Hematopoietic multipotent progenitor cell treated with erythropoietin and hydrocortisone succinate and interleukin-3 and kit ligand, for 15 days (in vitro differentiated cells): ENCODE measurements at places on chromosomes 16 and 17.

GRCh38 chr17:352421-353212 is at the start of gene RPH3AL:
RPH3AL (minus strand) TSS chr17:352807; CDS start chr17:327543, 25,264 bp downstream.
- DNase-seq: no peak

GRCh38 chr17:673200-673681 is 41.4 kb downstream of the VPS53 start:
- DNase-seq: no peak

GRCh38 chr17:30933966-30934365 is 12.2 kb downstream of the ADAP2 start:
- DNase-seq: no peak

GRCh38 chr17:81930142-81931125 is 2.9 kb upstream of the MAFG start:
- no peak for DNase-seq

DNA sequence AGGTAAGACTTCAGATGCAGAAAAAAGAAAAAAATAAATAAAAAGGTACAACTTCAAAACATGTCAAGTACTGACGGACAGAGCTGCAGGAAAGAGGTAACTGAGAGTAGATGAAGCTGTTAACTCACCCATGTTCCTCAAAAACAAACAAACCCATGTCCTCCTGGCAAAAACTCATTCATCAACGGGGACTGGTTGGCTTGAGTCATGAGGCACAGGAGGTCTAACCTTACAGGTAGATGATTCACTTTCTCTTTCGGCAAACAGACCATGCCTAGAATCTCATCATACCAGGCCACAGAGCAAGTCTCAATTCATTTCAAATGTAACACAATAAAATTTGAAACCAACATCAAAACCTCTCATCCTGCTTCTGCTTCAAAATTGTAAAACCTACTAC is 12.3 kb upstream of the FASN start:
- DNase-seq: no peak

GRCh38 chr17:50055055-50055425 is 870 bp upstream of the ITGA3 start:
- DNase-seq: no peak

DNA sequence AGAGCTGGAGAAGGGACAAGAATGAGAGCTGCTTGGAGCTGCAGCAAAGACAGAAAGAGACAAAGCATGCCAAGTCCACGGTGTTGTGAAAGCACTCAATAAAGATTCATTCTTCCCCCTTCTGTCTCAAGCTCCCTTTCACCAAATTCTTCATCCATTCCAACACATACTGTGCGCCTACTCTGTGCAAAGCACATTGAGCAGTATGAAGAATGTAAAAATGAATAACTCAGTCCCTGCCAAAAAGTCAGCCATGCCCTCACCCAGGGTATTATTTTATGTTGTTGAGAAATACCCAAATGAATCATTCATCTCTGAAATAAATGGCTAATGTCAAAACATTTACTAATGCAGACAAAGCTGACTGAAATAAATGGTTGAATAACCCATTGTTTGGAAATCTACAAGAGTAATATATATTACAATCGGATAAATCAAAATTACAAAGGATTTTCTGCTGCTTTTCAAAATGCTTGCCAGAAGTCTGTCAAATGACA is 282.9 kb upstream of the IRX5 start:
- no peak for DNase-seq
